PC-9 (cell line): ENCODE measurements at places on chromosomes 7 and 10.
A peak's percentile ranks its signal among the peaks of the same experiment; 100 is the strongest.

GRCh38 chr7:127892488-127893314 lies 138.5 kb downstream of the LRRC4 start:
- H3K4me1 ChIP-seq = peaks cover 13% of the 10 kb centered on the region; the same call in 1 of the 2 replicates
- DNase-seq = no peak
- peaks cover 35% of the 10 kb centered on the region for H3K36me3 ChIP-seq
- no peak overlapping the region for H3K4me3 ChIP-seq

GRCh38 chr10:115167751-115168150 lies 74.6 kb downstream of the ATRNL1 start:
- H3K4me3 ChIP-seq = no peak overlapping the region
- no peaks in the 10 kb centered on the region for H3K36me3 ChIP-seq
- H3K27me3 ChIP-seq = no peaks in the 10 kb centered on the region
- H3K27ac ChIP-seq = no peak overlapping the region
- no peaks in the 10 kb centered on the region for H3K4me1 ChIP-seq

GRCh38 chr10:31739711-31740110 lies 188.9 kb downstream of the ARHGAP12 start:
- no peak for DNase-seq
- no peaks in the 10 kb centered on the region for H3K27me3 ChIP-seq
- no peak overlapping the region for H3K27ac ChIP-seq

- H3K27me3 ChIP-seq = no peaks in the 10 kb centered on the region
- no peak overlapping the region for H3K4me3 ChIP-seq
- no peak for DNase-seq
Observed at GRCh38 chr10:110110338-110110737, 97.1 kb upstream of the MXI1 start.

DNA sequence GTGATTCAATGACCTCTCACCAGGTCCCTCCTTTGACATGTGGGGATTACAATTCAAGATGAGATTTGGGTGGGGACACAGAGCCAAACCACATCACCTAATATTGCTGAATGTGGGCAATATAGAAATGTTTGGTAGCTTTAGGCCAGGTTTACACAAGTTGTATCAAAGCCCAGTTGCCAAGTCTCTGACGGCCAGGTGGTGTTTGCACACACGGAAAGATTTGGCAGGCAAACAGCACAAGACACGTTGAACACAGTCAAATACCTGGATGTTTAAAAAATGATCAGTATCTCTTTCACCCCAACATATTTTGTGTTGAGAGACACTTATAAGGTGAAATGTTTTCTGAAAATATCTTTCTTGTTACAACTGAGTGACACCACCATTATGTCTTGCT lies 294.4 kb upstream of the MKI67 start:
- no peak for DNase-seq
- no peaks in the 10 kb centered on the region for H3K36me3 ChIP-seq
- no peak overlapping the region for H3K4me3 ChIP-seq
- no peak overlapping the region for H3K27ac ChIP-seq

DNA sequence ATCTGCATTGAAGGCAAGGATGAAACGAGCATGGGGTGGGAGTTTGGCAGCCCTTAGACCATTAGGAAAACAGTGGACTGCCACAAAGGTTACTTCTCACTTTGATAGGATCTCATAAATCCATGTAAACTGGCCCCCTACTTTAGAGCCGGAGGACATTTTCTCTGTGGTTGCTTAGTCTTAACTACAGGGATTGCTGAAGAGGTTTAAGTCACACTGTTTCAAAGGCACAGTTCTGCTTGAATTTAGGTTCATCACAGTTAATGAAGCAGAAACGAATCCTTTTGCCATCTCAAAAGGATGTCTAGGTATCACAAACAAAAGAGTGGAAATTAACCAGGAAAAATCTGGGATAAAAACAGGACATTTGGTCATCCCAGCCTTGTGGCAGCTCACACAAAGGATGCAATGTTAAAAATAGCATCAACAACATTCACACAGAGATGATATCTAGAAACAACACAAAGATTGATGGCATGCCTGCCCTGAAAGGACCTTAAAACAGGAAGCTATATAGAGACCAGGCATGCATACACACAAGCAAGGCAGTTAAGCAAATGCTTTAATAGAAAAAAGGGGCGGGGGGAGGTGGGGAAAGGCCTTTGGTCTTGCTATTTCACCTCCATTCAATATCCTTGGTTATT lies 74.0 kb downstream of the DOCK4 start:
- no peak for DNase-seq
- no peaks in the 10 kb centered on the region for H3K27me3 ChIP-seq
- H3K4me3 ChIP-seq = no peak overlapping the region
- H3K27ac ChIP-seq = no peak overlapping the region

DNA sequence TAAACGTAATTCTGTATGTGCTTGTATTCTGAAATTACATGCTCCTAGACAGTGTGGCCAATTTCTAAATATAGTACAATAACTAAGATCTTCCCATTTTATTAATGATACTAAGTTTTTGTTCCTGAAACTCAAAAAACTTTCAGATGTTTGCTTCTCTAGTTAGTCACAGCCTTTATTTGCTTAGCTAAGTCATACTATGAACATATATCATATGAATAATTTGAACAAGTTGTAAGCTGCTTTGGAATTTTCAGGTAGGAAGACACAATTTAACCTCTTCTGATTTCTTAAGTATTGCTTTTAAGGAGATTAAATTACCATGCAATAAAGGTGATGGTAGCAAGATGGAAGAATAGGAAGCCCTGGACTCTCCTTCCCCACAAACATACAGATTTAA lies 148.7 kb downstream of the AMPH start:
- no peaks in the 10 kb centered on the region for H3K4me1 ChIP-seq
- DNase-seq = no peak
- no peak overlapping the region for H3K27ac ChIP-seq
- no peaks in the 10 kb centered on the region for H3K36me3 ChIP-seq
- H3K4me3 ChIP-seq = no peak overlapping the region

DNA sequence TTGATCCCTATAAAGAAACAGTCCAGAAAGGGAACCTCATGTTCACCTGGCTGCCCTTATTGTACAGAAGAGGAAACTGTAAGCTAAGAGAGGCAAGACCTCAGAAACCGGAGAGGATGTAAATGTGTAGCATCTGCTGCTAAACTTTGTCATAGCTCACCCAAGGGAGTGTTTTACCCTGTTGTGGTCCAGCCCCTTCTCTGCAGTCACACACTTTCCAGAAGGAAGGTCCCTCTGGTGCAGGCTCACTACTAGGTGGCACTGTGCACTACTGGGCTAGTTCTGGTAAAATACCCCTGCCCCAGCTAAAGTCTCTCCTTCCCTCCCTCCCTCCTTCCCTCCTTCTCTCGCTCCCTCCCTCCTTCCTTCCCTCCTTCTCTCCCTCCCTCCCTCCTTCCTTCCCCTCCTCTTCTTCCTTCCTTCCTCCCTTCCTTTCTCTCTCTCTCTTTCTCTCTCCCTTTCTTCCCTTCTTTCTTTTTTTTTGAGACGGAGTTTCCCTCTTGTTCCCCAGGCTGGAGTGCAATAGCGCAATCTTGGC lies 42.5 kb upstream of the LCOR start:
- no peak overlapping the region for H3K4me3 ChIP-seq
- H3K27ac ChIP-seq = no peak overlapping the region
- H3K36me3 ChIP-seq = no peaks in the 10 kb centered on the region

GRCh38 chr10:10797513-10797912 lies 220.2 kb upstream of the CELF2 start:
- peaks cover 52% of the 10 kb centered on the region for H3K4me1 ChIP-seq
- no peak for DNase-seq
- H3K4me3 ChIP-seq = no peak overlapping the region
- H3K27ac ChIP-seq = no peak overlapping the region
- no peaks in the 10 kb centered on the region for H3K27me3 ChIP-seq

DNA sequence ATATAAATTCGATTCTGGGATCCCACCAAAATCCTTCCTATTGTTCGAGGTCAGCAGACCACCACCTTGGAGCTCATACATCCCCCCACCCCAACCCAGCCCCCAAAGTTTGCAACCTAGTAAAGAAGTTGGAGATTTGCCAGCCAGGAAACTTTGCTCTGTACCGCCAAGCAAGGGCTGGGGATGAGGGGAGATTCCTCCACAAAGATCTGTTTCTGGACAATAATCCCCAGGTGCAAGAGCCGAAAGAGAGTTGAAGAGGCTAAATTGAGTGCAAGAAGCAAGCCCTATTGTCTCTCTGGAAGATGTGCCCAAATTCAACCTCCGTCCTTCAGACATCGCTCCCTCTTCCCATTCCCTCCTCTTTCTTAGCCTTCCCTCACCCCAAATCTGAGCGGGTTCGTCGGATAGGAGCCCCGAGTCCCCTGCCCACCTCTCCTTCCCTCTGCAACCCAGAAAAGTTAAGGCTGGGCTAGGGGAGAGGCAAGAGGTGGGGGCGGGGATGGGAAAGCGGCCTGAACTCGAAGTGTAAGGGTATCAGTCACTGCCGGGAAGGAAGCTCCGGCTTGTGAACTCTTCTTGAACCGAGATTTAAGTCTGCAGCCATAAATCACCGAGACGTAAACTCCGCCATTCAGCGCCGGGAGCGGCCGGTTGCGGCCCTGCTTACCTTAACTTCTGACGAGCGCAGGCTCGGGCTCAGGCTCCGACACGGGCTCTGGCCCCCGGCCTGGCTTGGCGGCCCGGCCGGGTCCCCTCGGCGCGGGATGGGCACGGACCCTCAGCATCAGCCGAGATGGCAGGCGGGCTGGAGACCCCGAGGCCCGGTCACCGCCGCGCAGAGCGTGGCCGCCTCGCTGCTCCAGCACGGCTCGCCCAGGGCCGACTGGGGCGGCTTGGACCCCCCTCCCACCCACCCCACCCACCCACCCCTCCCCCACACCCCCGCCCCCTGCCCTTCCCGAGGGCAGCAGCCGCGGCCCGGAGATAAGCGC lies 10.8 kb upstream of the HOXA2 start:
- H3K27me3 ChIP-seq = no peaks in the 10 kb centered on the region
- peak; percentile 90 for DNase-seq
- H3K4me1 ChIP-seq = peaks cover 47% of the 10 kb centered on the region
- peak overlapping the region; percentile 92 for H3K27ac ChIP-seq
- H3K36me3 ChIP-seq = peaks cover 47% of the 10 kb centered on the region

DNA sequence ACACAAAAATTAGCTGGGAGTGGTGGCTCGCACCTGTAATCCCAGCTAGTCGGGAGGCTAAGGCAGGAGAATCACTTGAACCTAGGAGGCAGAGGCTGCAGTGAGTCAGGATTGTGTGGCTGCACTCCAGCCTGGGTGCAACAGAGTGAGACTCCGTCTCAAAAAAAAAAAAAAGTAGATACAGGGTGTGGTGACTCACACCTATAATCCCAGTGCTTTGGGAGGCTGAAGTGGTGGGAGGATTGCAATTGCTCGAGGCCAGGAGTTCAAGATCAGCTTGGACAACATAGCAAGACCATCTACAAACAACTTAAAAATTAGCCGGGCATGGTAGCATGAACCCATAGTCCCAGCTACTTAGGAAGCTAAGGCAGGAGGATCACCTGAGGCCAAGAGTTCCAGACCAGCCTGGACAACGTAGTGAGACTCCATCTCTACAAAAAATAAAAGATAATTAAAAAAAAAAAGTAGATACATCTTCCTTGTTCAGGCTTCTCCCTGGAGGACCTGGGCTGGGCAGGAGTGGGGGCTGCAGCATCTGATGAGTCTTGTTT lies 2.0 kb downstream of the MOSPD3 start:
- DNase-seq = no peak
- H3K4me3 ChIP-seq = no peak overlapping the region
- no peaks in the 10 kb centered on the region for H3K27me3 ChIP-seq
- H3K27ac ChIP-seq = no peak overlapping the region
- H3K4me1 ChIP-seq = peaks cover 5% of the 10 kb centered on the region

GRCh38 chr7:68700414-68700813 lies 897.9 kb upstream of the AUTS2 start:
- peak overlapping the region; percentile 98 for H3K27ac ChIP-seq

GRCh38 chr10:76885816-76886215 lies 751.8 kb downstream of the KCNMA1 start:
- peaks cover 36% of the 10 kb centered on the region; the same call in 1 of the 2 replicates for H3K27me3 ChIP-seq
- H3K4me1 ChIP-seq = no peaks in the 10 kb centered on the region
- no peak overlapping the region for H3K4me3 ChIP-seq
- DNase-seq = no peak
- H3K27ac ChIP-seq = no peak overlapping the region

- no peak for DNase-seq
- no peak overlapping the region for H3K27ac ChIP-seq
- no peak overlapping the region for H3K4me3 ChIP-seq
- no peaks in the 10 kb centered on the region for H3K36me3 ChIP-seq
- H3K4me1 ChIP-seq = no peaks in the 10 kb centered on the region
Observed at GRCh38 chr7:37705976-37706375, 22.4 kb downstream of the GPR141 start.

DNA sequence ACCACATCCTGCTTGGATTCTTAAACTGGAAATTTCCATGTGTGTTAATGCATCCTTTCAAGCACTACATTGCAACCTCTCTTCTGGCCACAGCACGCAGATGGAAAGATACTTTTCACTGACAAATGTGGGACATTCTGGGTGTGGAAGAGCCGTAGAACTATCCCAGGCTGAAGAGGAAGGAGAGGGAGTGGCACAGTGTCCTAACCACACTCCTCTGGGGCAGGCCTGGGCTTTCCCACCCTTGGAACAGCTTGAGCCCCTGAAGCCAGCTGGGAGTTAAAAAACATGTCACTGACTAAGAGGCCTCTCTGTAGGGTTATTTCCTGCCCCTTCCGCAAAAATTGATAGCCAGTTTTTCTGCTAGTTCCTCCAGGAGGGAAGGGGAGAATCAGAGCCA lies 34.0 kb upstream of the DNMBP start:
- H3K27ac ChIP-seq = no peak overlapping the region
- H3K27me3 ChIP-seq = no peaks in the 10 kb centered on the region
- no peaks in the 10 kb centered on the region for H3K36me3 ChIP-seq
- H3K4me3 ChIP-seq = no peak overlapping the region
- H3K4me1 ChIP-seq = no peaks in the 10 kb centered on the region; the same call in 1 of the 2 replicates
- DNase-seq = no peak

DNA sequence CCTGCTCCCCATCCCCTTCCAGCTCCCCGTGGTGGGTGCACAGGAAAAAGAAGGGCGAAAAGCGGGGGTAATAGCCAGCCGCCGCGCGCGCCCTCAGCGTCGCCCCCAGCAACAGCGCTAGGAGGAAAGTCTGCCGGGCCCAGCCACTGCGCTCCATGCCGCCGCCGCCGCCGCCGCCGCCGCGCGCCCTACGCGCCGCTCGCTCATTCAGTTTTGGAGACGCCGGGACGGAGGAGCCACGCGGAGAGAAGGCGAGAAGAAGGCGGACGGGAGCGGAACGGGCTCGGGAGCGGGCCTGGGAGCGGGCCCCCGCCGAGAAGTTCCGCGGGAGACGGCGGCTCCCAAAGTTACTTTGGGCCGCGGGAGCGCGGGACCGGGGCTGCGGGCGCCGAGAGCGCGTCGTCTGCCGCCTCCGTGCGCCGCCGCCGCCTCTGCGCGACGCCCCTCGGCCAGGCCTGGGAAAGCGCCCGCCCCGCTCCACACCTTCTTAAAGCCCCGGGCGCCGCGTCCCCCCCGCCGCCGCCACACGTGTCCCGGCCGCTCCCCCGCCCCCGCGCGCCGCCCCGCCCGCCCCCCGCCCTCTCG lies at the start of gene RELN:
TSS of gene RELN (minus strand) at position 459 of the 585 bp plus-strand sequence. CDS start at position 157, 302 bp downstream.
- no peaks in the 10 kb centered on the region for H3K27me3 ChIP-seq
- H3K4me3 ChIP-seq = no peak within 1 kb of the TSS
- H3K4me1 ChIP-seq = no peaks in the 10 kb centered on the region
- no peak within 1 kb of the TSS for H3K27ac ChIP-seq
